ENCODE measurements at places on chromosomes 7 and 10.

GRCh38 chr10:63343476-63343875 lies 122.3 kb downstream of the JMJD1C start:
- DNase-seq: no peak

- DNase-seq: no peak
Measured at GRCh38 chr7:158325530-158326381, 261.9 kb downstream of the PTPRN2 start.

DNA sequence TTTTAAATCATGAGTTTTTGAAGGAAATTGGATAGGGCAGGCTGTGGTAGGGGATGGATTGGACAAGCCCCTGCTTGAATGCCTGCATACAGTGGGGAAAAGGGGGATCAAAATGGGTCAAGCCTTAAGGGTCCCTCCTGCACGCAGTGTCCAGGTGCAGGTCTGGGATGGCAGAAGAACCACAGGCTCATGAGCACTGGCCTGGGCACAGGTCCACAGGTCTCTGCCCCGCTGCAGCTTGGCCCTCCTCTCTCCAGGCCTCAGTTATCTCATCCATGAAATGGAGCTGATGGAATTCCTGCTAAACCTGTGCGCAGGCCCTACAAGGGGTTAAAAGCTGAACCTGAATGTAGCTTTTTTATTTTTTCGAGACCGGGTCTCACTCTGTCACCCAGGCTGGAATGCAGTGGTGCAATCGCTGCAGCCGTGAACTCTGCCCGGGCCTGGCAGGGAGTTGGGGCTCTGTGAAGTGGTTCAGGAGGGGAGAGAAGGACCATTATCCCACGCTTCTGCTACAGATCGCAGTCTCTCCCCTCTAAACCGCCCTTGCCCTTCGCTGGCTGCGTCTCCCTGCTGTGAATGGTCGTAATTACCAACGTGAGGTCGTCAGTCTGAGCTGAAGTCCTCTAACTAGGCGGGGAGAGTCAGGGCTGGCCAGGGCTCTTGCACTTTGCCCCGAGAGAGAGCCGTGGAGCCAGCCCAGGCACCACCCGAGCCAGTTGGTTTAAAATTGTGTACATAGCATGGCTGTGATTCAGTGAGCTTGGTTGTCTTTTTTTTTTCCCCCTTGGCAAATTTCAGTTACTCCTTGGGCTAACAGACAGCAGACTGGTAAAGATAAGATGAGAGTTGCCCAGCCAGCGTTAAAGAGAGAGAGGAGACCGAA lies 77.5 kb upstream of the GTF2I start:
- no peak for DNase-seq

DNA sequence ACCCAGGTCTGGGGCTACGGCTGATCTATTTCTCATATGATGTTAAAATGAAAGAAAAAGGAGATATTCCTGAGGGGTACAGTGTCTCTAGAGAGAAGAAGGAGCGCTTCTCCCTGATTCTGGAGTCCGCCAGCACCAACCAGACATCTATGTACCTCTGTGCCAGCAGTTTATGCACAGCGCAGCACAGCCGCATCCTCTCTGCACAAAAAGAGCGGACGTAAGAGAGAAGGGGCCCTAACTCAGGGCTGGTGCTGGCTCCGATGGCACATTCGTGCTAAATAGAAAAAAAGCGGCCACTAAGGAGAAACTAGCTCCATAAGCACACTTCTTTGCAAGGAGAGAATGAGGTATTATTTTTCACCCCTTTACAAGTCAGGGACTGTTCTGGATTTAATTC lies 28.3 kb upstream of the PRSS1 start:
- DNase-seq: no peak

GRCh38 chr7:80601999-80602398 lies 36.4 kb upstream of the CD36 start:
- DNase-seq: no peak
